ENCODE measurements at places on chromosomes 12 and 14.
A peak's percentile ranks its signal among the peaks of the same experiment; 100 is the strongest.

- no peak for DNase-seq
These were observed 32.0 kb upstream of the WNK1 start for GRCh38 chr12:720231-720941.

- peak; percentile 85 for DNase-seq
These were observed 2.7 kb upstream of the RABGGTA start for GRCh38 chr14:24274101-24274543.

DNA sequence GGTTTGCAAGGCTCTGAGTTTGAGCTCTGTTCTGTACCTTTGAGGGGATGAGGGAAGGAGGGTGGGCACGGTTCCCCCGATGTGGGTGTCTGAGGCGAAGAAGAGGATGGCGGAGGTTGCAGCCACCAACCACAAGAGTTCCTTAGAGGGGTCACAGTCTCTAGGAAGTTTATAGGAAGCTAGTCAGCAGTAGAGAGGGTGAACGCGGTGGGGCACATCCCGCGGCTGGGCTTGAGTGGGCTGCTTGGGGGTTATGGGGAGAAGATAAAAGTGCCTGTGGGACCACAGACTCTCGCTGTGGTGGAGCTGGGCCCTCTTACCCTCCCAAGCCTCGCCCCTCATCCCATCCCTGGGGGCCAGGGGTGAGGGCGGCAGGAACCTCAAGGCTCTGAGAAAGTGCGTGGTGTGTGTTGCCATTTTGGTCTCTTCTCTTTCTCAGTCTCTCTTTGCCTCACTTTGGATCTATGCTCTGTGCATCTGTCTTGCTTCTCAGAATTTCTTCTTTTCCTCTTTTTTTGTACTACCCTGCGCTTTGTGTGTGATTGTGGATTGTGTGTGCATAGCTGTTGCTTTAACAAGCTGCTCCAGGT lies 2.7 kb downstream of the CD4 start:
- no peak for DNase-seq

- DNase-seq, result peak; percentile 21
These were observed 3.5 kb downstream of the SLC15A4 start for GRCh38 chr12:128820253-128820652.

DNA sequence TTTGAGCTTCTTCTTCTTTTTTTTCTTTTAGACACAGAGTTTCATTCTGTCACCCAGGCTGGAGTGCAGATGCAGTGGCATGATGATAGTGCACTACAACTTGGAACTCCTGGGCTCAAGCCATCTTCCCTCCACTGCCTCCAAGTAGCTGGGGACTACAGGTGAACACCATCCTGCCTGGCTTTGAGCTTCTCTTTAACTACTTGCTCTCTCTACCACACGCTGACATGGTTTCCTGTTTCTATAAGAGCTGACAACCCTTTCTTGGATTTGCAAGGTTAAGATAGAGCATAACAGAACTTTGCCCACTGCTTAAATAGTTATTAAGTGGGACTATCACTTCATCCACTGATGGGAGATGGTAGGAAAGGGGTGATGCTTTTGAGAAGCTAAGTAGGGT lies 82.4 kb upstream of the SLC38A2 start:
- DNase-seq, result no peak

DNA sequence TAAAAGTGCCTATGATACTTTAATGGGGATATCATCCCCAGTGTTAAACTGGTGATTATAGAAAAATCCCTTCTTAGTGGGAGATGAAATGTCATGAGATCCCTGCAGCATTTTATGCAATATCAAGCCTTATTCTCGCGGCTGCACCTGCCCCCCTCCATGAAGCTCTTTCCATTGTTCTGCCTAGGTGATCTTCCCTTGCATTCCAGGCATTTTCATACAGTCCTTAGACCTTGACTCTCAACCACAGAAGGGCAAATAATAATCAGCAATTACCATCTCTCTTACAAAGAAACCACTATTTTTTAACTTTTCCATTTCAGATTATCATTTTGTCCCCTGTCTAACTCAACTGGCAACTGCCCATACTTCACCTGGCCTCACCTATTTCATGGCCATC lies 352.3 kb downstream of the NELL2 start:
- DNase-seq, result no peak

DNA sequence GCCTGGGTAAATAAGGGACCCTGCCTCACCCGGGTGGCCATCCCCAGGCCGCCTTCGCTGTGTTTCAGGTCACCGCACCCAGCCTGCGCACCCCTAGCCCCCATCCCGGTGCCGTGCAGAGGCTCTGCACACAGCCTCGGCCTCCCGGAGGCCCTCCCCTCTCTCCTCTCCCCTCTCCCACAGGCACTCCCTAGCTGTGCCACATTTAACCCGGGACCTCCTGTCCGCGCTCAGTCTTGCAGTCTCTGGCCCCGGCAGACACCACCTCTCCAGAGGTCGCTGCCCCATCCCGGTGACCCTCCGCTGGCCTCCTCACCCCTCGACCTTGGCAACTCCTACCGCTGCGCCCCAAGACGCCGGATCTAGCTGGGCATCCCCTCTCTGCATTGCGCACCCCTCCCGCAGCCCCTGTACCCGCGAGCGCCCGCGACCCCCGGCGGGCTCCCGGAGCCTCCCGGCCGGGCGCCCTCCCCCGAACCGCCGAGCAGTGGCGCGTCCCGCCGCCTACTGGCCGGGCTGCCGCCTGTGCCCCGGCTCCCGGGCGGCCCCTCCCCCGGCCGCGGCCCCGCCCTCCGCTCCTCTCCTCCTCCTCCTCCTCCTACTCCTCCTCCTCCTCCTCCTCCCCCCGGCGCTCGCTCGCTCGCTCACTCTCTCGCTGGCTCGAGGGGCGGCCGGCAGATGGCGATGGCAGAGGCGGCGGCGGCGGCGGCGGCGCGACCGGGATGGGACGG lies 120.7 kb downstream of the AACS start:
- no peak for DNase-seq

DNA sequence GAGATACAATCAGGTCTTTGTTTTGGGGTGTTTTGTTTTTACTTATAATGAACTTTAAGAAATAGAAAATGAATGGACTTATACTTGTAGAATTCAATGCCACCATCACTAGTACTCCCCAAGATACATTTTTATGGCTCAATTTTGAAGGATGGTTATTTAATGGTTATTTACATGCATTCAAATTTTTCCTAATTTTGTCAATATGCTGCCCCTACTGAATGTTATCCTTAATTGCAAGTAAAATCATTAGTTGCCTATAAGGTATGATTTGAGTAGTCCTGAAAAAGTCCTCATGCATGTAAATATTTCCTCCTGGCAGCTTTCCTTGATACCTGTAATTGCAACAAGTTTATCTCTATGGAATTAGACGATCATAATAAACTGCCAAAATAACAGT lies 391.2 kb downstream of the BCAT1 start:
- no peak for DNase-seq

- no peak for DNase-seq
These were observed 373.5 kb upstream of the CLEC14A start for GRCh38 chr14:38629412-38629811.

DNA sequence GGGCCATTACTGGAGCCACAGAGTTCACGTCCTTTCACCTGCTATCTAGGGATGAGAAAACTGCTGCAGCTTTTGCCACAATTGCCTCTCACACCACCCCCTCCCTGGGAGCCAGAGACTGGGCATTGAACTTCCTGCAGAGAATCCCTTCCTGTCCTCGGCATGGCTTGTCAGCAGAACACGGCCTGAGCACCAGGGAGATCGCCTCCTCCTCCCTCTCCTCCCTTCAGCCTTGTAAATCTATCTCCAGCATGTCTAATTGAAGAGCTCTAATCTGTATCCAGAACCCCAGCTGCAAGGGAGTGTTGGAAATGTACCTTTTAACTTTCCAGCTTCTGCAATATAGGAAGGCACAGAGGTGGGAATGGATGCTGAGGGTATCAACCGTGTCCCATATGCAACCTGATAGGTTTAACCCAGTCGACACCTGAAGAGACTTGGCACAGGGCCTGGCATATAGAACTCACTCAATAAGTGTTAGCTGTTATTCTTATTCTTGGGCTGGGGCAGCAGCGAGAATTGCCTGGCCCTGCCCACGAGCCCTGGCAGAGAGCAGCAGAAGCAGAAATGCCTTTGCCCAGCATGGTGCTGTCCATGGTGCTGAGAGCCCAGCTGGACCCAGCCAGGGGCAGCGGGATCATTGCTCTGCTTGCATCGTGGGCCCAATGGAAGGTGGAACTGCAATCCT lies 26.8 kb downstream of the TMEM63C start:
- peak; percentile 65 for DNase-seq

DNA sequence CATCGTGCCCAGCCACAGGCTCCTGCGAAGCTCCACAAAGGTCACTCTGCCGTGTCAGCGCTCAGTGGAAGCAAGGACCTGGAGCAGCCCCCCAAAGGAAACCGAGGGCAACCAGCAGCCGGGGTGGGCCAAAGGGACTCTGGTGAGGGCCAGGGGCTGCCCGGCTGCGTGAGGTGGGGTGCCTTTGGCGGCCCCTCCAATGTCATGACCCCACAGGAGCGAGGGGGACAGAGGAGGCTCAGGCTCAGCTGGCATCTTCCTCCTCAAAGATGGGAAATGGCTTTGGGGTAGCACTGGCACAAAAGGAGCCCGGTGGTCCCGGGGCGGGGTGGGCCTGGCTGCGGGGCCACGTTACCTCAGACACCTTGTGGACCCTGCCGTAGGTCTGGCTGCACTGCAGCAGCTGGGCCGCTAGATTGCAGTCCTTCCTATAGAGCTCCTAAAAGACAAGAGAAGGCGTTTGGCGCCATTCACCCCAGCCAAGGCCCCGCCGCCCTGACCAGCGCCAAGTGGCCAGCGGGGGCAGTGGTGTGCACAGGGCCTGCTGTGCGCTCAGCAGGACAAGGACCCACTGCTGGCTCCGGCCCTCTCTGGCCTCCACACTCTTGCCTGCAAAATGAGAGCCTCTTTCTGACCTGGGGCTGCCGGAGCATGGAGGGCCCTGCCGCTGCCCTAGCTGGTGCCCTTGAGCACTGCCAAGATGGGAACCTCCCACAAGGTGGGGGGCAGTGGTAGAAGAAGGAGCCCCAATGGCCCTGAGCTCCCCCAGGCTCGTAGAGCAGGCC lies 46.9 kb downstream of the BEGAIN start:
- DNase-seq, result no peak

- peak; percentile 93 for DNase-seq
These were observed 13.0 kb downstream of the PLEKHG6 start for GRCh38 chr12:6323340-6323994.

DNA sequence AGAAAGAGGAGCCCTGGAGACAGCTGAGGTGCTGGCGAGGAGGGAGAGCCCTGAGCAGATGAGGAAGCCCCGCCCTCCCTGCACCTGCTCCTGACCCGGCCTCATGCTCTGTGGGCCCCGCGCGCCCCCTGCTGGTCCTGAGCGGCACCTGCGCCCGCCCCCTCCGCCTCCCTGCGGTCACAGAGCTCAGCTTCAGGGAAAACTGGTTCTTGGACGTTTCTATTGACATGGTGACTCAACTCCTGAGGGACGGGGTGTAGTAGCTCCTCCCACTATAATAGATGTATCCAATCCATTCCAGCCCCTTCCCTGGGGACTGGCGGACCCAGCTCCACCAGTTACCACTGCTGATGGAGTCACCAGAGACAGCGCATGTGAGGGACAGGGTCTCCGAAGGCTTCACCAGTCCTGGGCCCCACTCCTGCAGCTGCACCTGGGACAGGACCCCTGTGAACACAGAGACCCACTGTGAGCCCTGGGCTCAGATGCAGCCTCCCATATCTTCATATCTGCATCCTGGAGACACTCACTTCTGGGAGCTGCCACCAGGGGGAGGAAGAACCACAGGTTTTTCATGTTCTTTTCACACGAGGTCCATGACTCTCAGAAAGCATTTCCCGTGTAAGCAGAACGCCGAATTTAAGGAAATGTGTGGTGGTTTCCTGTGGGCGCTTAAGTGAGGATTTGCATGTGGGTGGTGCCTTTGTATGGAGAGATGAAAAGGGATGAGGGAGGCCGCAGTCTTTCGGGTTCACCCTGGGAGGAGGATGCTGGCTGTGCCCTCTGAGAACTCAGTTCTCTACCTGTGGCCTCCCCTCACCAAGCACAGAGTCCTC lies 1346.4 kb downstream of the TMEM121 start:
- peak; percentile 80 for DNase-seq

DNA sequence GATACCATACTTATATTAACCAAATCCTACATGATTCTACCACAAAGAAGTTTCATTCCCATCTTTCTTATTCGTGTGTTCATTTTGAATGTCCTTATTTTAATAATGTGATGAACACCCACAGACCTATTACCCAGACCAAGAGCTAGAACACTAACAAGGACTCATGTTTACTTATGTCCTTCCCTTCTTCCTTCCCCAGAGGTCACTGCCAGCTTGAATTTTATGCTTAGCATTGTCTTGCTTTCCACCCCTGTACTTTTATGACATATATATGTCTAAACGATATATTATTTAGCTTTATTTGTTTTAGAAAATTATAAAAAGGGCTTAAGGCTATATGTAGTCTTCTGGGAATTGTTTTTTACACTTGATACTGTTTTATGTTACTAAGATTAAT lies 238.6 kb downstream of the LRIG3 start:
- DNase-seq, result no peak

GRCh38 chr12:96719660-96720362 lies 187.2 kb upstream of the NEDD1 start:
- peak; percentile 74 for DNase-seq

DNA sequence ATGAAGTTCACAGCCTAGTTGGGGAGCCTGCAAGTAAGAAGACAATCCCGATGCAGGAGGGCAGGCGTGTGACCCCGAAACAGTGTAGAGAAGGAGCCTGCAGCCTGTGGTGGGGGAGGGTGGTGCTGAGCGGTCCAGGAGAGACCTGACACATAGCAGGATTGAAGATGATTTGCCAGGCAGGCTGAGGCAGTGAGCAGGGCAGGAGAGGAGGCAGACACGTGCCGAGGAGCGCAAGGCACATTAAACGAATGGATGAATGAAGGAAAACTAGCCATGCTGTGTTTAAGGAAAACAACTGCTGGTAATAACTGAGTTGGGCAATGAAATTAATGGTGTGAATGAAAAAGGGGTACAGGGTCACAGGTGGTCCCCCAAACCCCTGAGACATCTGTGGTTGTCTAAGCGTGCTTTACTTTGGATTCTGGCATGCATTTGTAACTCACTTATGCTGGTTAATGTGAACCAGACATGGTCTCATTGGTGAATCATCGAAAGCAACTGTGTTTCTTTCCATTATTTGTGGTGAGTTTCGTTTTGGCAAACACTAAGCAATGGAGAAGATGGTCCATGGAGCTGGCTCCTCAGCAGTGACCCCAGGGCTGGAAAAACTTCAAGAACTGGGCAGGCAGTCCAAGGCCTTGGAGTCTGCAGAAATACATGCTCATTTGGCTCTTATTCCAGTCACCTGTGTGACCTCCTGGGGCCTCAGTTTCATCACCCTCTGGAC lies 96.9 kb upstream of the EVL start:
- DNase-seq, result no peak

DNA sequence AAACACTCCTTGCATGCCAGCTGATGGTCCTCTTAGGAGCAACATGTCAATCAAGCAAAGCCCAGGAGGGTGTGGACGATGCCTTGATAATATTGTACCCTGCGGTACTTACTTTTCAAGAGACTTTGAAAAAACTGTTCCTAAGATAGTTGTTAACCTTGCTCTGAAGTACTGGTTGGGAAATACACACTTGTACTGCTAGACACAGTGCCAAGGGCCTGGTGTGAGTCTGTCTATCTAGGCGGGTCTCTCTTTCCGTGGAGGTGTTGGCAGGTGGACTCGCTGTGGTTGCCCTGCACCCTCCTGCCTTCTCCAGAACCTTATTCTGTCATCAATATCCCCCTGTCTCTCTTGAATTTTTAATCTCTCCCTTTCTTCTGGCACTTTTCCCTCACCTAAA lies 189.4 kb downstream of the NRXN3 start:
- DNase-seq, result no peak

- no peak for DNase-seq
These were observed 21.4 kb upstream of the EID3 start for GRCh38 chr12:104282109-104282508.
